ENCODE measurements at places on chromosomes 16 and 17.

DNA sequence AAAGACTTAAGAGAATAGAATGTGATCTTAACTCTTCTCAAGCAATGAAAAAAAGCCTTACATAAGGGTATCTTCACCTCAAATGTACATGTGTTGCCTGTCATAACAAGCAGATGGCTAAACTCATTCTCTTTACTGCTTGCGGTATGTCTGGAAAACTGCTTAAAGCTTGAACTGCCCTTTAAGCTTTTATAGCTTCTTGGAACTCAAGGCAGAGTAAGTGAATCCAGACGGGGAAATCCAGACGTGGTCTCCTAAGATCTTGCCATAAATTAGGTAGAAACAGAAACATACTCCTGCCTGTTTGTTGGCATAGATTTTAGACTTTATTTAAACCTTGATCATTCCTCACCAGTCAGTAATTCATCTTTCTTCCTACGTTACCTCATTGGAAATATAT is 19.6 kb downstream of the CLUAP1 start:
- DNase-seq: no peak

DNA sequence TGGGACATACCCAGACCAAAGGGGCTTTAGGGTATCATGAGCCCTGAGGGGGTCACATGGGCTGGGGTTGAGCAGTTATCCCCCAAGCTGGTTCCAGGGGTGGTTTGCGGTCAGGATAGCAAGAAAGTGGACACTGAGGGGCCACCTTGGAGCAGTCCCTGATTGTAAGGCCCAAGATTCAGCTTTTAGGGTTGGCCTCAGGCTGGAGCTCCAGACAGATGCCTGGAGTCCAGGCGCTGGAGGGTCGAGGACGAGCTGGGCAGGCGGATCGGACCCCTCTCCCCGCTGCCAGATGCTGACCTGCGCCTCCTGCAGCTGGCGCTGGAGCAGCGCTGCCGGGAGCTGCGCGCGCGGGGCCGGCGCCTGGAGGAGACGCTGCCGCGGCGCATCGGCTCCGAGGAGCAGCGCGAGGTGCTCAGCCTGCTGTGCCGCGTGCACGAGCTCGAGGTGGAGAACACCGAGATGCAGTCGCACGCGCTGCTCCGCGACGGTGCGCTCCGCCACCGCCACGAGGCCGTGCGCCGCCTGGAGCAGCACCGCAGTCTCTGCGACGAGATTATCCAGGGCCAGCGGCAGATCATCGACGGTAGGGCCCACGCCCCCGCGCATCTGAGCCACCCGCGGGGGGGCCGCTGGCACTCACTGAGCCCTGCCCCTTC is 10.0 kb downstream of the BTBD17 start:
- DNase-seq: no peak

DNA sequence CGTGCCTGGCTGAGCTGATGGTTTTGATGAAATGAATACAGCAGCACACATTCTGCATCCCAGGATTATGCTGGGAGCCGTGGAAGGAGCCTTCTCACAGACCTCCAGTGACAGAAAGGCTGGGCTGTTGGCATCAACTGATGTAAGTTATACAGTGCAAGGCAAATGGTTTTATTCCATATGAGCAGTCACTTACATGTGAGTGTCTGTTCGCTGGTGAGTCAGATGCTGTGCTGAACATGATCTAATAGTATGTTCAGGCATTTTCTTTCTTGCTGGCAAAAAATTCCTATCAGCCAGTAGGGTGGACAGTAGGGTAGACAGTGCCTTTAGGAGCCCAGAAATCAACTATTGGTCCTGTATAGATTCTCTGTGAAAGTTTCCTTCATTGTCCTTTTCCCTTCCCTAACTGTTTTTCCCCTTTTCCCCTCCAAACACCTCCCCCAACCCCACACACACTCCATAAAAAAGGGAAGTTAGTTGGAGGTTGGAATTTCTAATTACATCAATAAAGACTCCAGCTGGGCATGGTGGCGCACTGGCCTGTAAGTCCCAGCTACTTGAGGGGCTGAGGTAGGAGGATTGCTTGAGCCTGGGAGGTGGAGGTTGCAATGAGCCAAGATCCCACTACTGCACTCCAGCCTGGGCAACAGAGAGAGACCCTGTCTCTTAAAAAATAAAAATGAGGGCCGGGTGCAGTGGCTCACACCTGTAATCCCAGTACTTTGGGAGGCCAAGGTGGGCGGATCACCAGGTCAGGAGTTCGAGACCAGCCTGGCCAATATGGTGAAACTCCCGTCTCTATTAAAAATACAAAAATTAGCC is 36.2 kb downstream of the LDHD start:
- DNase-seq: peak; percentile 51

- DNase-seq: no peak
Measured at GRCh38 chr17:40548982-40549685, 16.1 kb downstream of the CCR7 start.

DNA sequence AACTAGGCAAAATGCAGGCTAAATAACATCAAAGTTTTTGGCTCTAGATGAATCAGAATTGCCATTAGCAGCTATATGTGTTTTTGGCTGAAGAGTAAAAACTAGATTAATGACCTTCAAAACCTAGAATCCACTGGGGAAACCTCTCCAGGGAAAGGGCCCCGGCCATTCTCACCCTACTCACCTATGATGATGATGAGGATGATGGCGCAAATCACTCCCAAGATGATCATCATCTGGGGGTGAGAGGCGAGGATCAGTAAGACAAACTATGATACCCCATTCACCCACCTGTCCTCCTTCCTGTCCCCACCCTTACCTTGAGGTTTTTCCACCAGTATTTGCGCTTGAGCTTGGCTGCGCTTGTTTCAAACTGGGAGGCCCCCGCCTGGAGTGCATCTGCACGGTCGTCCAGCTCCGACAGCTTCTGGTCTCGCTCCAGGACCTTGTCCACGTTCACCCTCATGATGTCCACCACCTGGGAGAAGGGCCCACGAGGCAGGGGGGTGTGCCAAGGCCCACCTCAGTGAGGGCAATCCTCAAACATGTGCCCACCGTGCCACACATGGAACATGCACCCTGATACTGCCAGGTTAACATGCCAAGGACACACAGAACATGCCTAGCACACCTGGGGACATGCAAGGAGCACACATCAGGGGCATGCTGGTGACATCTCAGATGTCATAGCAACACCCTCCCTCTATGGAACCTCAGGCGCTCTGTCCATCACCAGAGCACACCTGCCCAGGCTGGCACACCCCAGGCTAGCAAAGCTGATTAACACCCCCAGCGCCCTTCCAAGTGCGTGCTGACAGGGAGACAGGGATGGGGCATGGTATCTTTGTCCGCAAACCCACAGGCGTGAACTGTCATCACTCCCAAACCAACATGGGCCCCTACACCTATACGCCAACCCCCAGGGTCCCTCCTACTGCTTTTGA is 1.2 kb downstream of the VAMP2 start:
- DNase-seq: no peak

- no peak for DNase-seq
Measured at GRCh38 chr16:10067835-10068234, 114.4 kb downstream of the GRIN2A start.

DNA sequence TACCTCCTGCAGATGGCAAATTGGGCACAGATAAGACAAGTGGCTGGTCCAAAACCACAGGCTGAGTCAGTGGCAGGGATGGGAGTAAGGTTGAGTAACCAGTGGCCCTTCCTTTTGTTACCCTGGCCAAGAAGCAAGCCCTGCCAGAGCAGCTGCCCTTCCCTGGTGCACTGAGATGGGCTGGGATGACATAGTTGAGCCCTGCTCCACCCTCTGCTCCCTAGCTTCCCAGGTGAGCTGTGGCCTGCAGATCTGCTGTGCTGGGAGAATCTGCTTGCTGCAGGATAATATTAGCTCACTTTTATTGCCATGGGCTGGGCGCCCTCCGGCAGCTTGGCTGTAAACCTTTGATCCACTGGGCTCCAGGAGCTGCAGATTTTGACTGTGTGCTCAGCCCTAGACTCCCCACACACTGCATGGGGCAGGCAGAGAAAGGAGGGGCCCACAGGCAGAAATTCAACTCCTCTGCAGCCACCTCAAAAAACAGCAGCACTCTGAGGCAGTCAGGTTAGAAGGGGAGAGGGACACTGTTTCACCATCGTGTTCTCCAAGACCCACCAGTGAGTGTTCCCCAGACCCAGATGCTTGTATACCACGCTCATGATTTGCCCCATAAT is 101.8 kb downstream of the CBLN1 start:
- DNase-seq: no peak

DNA sequence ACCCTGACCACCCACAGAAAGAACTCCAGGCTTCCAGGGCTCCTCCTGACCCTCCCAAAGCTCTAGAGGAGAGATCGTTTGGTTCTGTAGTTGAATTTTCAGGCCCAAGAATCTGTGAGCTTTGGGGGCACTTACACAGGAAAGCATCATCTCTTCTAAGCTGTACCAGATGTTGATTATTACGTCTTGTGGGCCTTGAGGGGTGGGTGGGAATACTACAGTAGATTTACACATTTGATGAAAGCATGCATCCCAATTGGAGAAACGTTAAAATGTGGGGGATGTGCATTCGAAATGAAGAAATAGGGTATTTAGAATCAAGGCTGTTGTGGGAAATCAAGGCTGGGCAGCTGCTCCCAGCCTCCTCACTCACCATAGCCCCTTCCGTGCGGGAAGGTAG is 61.9 kb downstream of the MGAT5B start:
- DNase-seq: no peak

GRCh38 chr17:49946964-49947584 is 21.9 kb upstream of the DLX4 start:
- DNase-seq: no peak

GRCh38 chr17:2939714-2940351 is 123.6 kb downstream of the OR1D5 start:
- no peak for DNase-seq

GRCh38 chr17:50536683-50537646 is 4.4 kb downstream of the EPN3 start:
- no peak for DNase-seq

DNA sequence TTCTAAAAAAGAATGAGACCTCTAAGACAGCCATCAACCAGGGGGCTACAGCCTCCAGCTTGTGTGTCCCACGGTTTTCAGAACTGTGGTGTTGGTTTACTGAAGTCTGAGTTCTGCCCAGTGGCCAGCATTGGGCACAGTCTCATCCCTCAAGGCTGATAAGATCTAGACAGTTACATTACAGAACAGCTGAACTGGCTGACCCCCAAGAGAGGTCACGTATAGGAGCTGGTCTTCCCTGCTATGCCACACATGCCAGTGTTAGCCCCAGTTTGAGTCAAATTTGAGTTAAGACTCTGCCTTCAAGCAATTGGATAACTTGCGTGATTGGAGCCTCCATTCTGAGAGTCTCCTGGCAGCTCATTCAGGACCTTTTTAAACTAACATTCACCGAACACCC is 14.8 kb upstream of the NUP93 start:
- DNase-seq: no peak

- DNase-seq: no peak
Measured at GRCh38 chr17:31857920-31858641, 963 bp downstream of the COPRS start.

GRCh38 chr17:15262291-15263205 is 2.6 kb downstream of the PMP22 start:
- DNase-seq: peak; percentile 91

DNA sequence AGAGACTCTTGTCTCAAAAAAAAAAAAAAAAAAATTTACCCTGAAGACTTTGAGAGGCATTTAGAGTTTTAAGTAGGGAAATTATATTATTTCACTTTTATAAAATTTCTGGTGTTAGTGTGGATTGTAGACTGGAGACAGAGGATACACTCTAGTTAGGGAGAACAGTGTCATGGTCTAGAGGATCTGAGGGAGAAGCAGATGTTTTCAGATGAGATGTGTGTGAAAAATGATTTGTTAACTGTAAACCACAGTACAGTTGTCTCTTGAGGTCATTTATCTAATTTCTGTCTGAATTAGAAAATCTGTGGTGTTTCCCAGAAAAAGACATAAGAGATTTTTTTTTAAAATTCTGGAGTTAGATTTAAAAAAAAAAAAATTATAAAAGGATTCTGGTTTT is 54.8 kb downstream of the NUP88 start:
- DNase-seq: no peak

DNA sequence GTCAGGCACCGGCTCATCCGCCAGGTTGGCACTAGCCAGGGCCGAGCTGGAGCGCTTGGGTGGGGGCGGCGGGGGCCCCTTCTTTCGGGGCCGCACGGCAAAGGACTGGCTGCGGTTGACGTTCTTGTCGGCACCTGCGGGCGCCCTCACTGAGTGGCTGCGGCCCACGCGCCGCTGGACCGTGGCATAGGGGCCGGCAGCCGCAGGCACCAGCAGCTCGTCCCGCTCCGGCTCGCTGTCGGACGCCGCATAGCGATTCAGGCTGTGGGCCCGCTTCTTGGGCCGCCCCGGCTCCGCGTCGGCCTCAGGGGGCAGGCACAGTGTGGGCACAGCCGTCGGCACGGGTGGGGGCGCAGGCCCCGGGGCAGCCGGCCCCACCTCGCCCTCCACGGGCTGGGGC is 15.9 kb downstream of the CASKIN1 start:
- no peak for DNase-seq

DNA sequence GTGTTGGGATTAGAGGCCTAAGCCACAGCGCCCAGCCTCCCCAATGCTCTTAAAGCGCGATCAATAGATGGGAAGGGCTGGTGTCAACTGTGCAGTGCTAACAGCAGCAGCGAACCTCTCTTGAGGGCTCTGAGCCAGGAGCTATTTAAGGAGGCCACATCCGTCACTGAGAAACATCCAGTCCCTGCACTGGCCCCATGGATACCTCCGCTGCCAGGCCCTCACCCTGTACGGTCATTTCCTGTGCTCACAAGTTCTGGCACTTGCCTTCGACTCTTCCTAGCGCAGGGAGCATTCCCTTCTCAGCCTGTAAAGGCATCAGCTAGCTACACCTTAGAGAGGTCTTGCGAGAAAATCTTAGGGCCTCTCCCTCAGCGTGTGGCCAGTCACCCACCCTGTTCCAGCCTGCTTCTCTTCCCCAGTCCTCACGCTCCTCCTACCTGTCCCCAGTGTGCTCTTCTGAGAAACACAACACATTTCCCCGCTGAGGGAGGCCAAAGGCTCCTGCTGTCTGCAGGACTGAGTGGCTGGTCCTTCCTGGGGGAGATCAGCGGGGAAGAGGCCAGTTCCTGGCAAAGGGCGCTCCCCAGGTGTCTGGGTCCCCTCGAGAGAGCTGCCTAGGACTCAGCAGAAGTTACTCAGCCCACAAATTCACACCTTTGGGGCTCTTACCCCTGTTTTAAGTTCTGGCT is 28.6 kb downstream of the GTF3C1 start:
- DNase-seq: no peak

Measured in suppressor macrophage (primary cell).